Ecto neural progenitor cell (in vitro differentiated cells): ENCODE measurements at places on chromosomes 16 and 17.
A peak's percentile ranks its signal among the peaks of the same experiment; 100 is the strongest.

DNA sequence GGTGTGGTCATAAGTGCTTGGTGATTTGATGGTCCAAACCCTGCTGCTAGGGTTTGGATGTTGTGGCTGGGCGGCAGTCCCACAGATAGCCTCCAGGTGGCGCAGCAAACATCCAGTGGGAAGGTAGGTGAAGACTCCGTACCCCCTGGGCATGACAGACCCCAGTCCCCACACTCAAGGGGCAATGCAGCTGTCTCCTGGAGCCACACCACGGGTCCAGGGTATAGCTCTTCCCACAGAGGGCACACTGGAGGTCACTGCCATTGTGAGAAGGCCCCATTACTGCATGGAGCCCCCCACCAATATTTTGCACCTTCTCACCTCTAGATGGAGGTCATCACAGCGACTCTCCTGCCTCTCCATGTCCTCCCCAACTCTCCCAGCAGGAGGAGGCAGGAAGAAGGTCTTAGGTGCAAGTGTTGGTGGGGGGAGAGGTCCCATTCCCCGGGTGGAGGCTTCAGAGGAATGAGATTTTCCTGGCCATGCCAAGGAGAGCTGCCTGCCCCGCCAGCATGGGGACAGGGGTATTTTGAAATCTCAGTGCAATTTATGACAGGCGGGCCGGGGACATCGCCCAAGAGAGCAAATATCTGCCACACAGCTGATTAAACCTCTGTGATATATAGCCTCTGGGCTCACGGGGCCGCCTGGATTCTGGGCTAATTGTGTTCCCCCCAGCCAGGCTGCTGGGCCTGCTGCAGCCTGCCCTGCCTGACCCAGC lies 17.1 kb upstream of the C17orf113 start:
- DNase-seq: peak; percentile 88

GRCh38 chr16:81921085-81921814 lies 90.0 kb downstream of the SDR42E1 start:
- DNase-seq: no peak

- DNase-seq: no peak
Measured at GRCh38 chr17:35879773-35880654, at the start of gene CCL5. Gene CCL5, minus strand, starts transcription at chr17:35880360.

DNA sequence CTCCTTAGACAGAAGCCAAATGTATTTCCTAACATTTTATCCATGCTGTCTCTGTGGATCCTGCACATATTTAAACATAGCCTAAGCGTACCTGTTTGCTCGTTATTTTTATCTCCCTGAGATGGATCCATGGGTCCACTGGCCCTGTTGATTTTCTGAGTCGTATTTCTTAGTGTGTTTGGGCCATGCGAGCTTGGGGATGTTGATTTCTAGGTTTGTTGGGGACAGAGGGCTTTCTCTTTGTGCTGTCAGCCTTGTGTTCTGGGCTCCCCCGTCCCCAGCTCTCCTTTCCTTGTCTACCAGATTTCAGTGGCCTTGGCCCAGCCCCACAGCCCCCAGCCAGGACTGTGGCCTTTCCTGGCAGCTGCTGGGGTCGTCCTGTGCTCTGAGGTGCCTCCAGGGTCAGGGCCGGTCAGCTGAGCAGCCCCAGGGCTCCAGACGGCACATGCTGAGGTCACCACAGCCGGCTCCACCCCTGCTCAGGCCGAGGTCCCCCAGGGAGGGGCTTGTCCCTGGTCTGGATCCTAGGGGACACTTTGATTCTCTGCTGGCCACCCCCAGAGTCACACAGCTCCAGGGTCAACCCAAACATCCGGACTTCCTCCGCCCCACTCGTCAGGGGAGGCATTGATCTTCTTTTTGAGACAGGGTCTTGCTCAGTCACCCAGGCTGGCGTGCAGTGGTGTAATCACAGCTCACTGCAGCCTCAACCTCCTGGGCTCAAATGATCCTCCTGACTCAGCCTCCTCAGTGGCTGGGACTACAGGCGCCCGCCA lies 4.4 kb downstream of the SSTR5 start:
- DNase-seq: no peak

DNA sequence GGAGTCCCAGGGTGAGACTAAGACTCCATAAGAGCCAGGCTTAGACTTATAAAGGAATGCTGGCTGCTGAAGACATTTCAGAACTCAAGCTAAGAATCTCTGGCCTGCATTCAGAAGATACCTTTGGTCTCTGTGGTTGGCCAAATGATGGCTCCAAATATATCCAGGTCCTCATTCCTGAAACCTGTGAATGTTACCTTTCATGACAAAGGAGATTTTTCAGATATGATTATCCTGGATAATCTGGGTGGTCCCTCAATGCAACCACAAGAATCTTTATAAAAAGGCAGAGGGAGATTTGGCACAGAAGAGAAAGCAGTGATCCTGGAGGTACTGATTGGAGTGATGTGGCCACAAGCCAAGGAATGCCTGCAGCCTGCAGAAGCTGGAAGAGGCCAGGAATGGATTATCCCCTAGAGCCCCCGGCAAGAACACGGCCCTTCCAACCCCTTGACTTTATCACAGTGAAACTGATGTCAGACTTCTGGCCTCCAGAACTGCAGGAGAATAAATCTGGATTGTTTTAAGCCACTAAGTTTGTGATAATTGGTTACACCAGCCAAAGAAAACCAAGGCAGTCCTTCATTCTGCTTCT lies 253.3 kb downstream of the SLC39A11 start:
- DNase-seq: no peak

DNA sequence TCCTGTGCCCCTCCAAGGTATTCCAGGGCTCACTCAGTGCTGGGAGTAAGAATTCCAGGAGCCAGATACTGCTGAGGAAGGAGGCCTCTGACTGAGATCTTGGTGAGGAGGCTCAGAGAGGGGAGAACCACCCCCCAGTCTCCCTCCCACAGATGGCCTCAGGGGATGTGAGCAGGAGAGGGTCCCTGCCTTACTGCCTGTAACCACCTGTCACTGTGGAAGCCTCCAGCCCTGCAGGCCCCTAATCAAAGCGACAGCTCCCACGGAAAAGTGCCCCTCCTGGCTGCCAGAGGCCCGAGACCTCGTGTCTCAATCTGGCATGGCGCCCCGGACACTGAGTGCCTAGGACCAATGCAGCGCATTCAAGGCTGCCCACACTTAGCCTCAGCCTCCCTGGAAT lies 7.7 kb upstream of the C17orf113 start:
- no peak for DNase-seq

DNA sequence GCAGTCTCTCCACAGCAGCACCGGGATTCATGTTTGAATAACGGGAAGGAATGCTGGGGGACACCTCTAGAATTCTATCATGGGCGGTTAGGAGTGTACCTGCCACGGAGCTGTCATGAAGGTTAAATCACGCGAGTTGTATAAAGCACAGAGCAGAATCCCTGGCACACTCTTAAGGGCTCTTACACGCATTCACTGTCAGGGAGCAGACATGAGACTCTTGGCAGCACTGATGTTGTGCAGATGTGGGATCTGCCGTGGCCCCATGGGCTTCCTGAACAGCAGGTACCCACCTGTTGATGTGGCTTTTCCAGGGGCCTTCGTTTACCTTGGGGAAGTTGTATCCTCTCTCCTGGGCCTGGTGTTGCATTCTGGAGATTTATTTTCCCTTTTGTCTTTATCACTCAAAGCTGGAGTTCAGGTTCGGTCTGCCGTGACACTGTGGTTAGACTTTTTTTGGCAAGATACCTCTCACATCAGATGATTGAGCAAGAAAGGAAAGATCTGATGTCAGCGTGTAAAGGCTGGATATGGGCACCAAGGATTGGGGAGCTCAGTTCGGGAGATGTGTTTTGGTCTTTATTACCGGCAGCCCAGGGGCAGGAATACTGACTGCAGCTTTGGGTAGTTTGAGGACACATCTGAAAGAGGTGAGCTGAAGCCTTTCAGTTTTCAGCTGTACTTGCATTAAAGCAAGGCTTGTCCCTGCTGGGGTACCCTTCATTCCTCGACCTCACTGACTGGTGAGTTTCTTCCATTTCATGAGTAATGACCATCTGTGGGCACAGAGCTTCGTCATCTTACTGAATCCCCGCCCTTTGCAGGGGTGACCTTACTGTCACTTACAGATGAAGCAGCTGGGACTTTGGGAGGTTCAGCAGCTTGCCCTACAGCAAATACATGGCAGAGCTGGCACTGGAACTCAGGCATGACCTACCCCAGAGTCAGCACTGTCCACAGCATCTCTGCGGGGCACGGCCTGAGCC lies 19.3 kb downstream of the KNOP1 start:
- no peak for DNase-seq

- DNase-seq: no peak
Measured at GRCh38 chr16:69566240-69566980, 644 bp downstream of the NFAT5 start.
